ENCODE measurements at places on chromosomes 4 and X.

DNA sequence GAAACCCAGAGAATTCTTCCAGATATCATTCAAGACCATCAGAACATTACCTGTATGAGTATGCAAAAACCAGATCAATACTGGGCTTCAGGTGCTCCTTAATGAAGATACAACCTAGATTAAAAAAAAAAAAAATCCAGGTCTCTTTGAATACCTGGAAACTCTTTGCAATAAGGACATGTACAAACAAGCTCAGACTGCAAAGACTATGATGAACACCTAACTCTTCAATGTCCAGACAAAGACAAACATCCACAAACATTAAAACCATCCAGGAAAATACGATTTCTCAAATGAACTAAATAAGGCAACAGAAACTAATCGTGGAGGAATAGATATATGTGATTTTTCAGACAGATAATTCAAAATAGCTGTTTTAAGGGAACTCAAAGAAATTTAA lies 38.7 kb downstream of the NLRP2B start:
- DNase-seq = no peak

DNA sequence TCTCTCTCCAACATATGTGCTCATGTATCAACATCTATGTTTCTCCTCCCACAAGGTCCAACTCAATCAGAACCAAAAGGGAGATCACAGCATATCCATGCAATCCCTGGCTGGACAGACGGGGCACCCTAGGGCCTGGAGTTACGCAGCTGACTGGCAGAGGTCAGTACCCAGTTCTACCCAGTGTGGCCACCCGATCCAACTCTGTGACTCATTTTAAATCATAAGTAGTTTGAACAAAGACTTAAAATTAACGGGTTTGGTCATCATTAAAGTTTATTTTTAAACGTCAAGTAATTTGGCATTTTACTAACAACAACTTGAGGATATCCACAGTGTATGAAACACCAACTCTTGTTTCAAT lies 59.5 kb downstream of the APBB2 start:
- DNase-seq = no peak

DNA sequence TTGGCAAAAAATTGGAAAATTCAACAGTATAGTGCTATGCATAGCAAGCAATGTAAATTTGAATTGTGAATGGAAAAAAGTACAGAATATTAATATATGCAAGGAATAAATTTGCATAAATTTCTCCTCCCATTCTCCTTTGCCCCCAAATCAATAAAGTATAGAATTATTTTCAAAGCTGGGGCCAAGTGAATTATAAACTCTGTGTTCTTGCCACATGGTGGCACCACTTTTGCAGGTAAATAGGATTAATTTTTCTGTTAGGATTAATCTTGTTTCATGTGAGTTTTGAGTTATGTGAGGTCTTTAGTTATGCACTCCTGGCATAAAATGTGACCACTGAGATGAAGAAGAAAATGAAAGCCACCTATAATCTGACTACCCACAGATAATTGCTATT lies 19.9 kb downstream of the COPS4 start:
- DNase-seq = no peak

DNA sequence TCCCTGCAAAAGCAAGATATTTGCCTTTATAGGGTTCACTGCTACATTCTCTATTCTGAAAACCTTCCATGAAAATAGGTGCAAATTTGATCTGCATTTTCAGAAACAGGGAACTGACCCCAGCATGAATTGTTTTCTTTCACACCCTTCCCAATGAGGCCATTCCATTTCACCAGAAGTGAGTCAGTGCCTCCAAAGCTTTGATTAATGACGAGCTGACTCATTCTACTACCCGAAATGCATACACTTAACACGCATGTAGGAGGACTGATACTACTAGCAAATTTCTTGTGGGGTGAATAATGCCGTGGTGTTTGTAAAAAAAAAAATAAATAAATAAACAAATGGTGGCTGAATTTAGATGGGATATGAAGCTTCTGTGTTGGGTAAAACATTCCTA lies 146.9 kb upstream of the FGF13 start:
- DNase-seq = no peak

DNA sequence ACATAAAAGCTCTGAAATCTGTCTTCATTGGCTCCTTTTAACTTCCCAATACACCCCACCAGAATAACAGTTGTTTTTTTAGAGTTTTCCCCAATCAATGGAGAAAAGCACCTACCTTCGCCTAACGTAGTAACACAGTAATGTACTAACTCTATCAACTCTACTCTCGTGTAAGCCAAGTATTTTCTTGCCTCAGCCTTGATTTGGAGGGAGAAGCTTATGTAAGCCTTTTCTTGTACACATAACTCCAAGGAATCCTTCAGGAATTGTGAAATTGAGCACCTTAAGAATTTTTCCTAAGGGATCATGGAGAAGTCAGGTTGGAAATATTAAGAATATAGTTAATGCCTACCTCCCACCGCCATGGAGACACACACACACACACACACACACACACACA lies 181.2 kb downstream of the RAPGEF2 start:
- no peak for DNase-seq

GRCh38 chr4:84631573-84631972 lies 48.6 kb downstream of the CDS1 start:
- DNase-seq = no peak

- DNase-seq = no peak
These were observed 63.1 kb downstream of the SLC10A7 start for GRCh38 chr4:146458594-146458993.

All from left forelimb (tissue), 1 donor.